ENCODE measurements at places on chromosomes 5 and 9. TPM values are rescaled to one million over a fixed set of nuclear protein-coding genes. Genes with fewer than 3 reads are reported as not detected.

GRCh38 chr9:34334337-34334824, 5.0 kb downstream of the NUDT2 start:
- no peak for DNase-seq

DNA sequence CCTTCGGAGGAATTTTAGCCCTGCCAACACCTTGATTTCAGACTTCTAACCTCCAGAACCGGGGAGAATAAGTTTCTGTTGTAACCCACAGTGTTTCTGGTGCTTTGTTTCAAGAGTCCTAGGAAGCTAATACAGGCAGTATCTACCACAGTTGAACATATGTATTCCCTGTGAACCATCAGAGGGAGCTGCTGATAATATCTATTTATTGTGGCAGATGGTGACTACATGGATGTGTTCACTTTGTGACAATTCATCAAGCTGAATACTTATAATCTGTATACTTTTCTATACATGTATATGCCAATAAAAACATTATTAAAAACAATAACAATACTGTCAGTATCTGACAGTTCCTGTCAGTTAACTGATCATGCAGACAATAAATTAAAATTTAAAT, 137.2 kb upstream of the GNA14 start:
- no peak for DNase-seq

GRCh38 chr5:15991586-15991985, 188.0 kb downstream of the MARCHF11 start:
- DNase-seq = no peak

- no peak for DNase-seq
Measured at GRCh38 chr9:92983984-92984589, 36.8 kb downstream of the FGD3 start.

GRCh38 chr5:74865804-74866595, at the start of gene FAM169A:
FAM169A (minus strand) TSS chr5:74866387; CDS start chr5:74841676, 24,711 bp downstream.
- DNase-seq = peak; percentile 71

DNA sequence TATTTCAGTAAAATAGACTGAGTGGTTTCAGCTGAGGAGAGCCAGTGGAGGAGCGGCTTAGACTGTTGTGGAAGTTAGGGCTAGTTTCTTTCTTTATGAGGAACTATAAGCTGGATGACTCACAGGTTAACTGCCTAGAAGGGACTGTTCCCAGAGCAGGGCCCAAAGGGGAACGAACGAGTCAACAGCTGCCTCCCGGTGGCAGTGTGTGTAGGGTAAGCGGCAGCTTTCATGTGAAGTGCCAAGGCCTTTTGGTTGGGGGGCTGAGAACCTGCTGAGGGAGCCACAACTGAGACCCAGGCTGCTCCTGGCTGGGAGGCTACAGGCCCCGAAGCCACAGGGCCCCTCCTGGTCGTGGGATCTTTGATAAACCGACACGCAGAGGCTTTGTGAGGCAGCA, 7.0 kb downstream of the SQSTM1 start:
- no peak for DNase-seq

GRCh38 chr9:92968081-92968480, 20.8 kb downstream of the FGD3 start:
- no peak for DNase-seq

DNA sequence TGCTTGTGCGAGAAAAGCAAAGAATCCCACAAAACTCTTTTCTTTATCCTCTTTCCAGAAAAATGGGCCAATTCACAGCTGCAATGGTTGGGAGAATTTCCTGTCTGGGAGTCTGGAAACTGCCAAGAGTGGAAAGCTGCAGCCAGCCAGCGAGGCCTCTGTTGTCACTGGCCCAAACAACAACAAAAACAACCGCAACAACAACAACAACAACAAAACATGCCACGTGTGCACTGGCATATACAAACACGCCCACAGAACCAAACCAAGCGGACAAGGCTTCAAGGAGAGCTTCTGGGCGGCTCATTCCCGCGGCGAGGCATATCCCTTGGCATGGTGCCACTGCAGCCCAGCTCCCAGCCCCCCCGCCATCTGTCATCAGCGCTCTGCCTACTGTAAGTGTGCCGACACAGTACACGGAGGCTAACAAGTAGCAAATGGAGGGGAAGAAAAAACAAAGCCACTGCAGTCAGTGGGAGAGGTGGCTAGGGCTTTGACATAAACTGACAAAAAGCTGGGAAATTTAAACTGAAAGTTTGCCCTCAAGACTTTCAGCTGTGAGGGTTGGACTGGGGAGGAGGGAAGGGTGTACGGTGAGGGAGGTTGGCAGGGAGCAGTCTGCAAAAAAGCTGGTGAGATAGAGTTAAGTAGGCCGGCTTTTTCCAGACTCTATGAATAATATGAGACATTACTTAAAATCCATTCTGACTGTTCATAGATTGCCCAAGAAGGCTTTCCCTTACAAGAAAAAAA, 165.0 kb upstream of the ZNF462 start:
- DNase-seq = peak; percentile 72

DNA sequence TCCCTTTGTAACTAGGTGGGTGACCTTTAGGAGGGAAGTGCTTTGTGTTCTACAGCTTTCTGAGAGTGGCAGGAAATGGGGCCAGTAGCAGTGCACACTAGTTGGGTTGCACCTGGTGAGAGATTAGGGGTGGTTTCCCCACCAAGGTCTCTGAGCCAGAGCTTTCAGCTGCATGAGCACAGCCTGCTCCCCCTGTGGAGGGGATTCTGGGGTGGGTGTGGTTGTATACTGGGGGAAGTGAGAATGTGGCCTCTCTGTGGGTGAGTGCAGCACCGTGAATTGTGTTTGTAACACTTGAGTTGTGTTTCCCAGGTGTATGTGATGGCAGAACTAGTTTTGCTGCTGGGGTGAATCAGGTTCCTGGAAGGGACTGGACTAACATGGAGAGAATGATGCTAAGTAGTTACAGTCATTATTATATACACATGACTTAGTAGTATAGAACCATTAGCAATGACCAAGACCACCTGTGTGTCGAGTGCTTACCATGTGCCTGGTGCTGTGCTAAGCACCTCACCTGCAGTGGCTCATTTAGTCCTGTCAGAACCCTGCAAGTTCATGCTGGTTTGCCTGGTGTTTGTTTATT, 11.8 kb upstream of the CXXC5 start:
- DNase-seq = no peak

DNA sequence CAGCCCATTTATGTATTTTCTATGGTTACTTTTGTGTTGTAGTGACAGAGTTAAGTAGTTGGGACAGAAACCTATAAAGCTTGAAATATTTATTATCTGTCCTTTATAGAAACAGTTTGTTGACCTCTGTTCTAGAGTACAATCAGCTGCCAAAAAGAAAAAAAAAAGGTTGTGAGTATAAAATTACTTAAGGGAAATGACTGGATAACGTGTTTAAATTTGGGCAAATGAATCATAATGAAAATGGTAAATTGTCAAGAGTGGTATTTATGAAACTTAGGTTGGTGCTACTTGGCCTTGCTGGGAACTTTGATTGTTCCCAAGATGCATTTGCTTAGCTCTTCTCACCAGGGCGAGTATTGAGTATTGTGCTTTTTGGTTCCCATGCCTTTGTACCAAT, 70.2 kb upstream of the IL6ST start:
- DNase-seq = no peak

DNA sequence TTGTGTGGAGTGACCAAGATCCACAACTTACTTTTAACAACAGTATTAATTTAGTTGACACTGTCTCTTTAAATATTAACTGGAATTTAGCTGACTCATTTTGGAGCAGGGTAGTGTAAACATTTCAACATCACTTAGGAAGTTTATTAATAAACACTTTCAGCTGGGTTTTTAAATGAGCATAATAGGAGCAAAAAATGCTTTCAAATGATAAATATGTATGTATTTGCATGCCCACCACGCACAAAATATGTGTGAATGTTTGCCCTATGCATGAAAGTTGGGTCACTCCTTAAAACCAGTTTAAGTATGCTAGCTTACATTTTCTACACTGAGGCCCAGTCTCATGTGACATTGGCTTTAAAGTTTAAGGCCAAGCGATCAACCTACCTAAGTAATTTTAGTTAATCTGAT, 2.9 kb downstream of the ZFAND5 start:
- DNase-seq = no peak

DNA sequence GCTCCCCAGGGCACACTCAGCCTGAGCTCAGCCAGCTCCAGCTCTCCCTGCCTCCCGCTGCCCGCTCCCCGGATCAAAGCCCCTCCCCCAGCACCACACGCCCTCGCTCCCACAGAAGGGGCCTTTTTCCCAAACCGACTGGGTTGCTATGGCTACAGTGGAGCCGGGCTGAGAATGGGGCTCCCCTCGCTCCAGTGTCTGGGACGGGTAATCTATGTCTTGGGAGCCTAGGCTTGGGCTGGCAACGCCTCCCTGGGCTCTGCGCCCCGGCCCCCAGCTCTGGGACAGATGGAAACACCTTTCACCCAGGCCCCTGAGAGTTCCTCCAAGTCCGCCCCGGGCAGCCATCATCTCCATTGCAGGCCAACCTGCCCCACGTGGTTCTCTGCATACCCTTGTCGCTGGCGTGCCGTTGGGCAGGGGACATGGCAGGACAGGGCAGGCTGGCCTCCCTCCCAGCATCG, 29.6 kb downstream of the NOTCH1 start:
- no peak for DNase-seq

- DNase-seq = no peak
Measured at GRCh38 chr5:127766676-127767335, 63.6 kb downstream of the CCDC192 start.

GRCh38 chr9:37382982-37383357, 39.5 kb upstream of the GRHPR start:
- DNase-seq = no peak

- DNase-seq = no peak
Measured at GRCh38 chr5:127358284-127358683, 67.7 kb downstream of the MEGF10 start.

DNA sequence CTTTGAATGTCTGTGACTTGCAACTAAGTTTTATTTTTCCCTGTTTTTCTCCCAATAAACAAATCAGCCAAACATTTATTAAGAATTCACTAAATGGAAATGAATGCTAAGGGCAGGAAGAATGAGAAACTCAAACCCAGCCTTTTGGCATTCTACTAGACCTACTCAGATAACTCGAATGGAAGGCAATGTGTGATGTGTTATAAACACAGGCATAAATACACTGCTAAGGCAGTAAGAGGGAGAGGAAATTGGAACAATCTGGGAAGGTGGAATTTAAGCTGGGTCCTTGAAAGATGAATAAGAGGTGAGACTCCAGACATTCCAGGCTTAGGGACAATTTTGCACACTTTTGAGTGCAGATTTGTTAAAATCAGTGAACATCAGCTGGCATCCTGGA, 34.7 kb downstream of the MARCHF3 start:
- DNase-seq = no peak

GRCh38 chr5:159630545-159630944, 285.7 kb upstream of the ADRA1B start:
- no peak for DNase-seq

DNA sequence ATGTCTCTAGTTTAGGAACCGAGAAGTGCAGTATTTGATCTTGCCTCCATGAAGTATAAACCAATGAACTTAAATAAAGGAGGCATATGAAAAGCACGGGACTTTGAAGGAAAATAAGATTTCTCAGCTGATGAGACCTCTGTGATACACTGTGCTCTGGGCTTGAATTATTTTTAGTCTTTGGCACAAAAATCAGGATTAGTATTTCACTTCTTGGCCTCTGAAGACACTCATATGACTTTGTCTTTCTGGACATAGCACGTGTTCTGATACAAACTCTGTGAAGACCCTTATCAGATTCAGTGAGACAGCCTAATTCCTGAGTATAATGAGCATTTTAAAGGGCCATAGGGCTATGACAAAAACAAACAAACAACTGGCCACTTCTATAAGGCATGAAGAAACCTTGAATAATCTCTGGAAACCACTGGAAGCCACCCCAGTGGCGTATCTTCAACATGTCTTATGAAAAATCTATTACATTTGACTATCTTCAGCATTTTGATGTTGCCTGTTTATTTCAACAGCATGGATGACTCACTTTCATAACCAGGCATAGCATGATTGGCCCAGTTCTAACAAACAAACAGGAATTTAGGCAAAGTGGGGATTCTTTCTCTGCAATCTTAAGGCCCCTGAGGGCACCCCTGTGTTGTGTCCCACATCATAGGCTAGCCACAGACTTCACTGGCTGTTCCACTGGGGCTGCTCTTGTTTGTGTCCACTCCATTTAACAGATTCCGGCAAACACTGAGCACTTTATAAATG, 90.3 kb upstream of the ZNF462 start:
- DNase-seq = no peak

- DNase-seq = no peak
Measured at GRCh38 chr9:89367281-89367680, 49.0 kb downstream of the SECISBP2 start.

GRCh38 chr5:173330338-173331206, 2.4 kb upstream of the STC2 start:
- no peak for DNase-seq

DNA sequence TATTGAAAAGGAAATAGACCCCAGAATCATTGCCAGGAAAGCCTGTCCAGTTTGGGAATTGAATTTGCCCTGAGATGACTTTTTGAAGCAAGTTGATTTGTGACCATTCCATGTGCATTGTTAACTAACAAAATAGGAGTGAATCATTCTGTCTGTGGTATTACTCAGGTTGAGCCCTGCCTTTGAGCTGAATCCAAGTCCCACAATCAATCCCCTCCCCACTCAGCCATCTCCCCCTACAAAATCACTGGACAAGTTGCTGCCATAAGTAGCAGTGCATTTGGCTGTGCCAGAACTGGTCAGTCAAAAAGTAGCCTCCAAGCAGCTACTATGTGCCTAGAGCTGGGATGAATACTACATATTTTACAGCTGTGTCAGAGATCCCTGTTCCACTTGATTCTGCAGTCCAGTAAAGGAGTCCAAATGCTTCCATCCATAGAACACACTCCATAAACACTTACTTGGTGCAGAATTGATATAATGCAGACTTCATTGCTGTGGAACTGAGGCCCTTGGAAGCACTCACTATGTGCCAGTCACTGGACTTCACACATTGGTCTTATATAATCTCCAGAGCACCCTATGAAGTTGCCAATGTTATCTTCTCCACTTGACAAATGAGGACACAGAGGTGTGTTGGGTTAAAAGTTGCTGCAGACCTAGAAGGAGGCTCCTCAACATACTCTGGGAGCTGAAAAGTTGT, 96.1 kb downstream of the ZNF462 start:
- DNase-seq = no peak

GRCh38 chr9:93955111-93955980, at the start of gene BARX1:
BARX1 (minus strand) TSS chr9:93955355; CDS start chr9:93955146, 209 bp downstream.
- no peak for DNase-seq

DNA sequence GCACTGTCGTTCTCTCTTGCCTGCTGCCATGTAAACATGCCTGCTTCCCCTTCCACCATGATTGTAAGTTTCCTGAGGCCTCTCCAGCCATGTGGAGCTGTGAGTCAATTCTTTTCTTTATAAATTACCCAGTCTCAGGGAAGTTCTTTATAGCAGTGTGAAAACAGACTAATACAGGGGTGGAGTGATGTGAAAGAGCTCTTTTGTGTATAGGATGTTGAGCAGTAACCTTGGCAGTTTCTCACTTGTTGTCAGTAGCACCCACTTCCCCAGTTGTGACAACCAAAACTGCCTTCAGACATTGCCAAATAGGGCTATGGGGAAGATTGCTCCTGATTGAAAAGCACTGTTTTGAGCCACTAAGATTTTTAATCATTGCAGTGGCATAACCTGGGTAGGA, 552.2 kb upstream of the ZNF462 start:
- no peak for DNase-seq

- DNase-seq = no peak
Measured at GRCh38 chr9:121937240-121937639, 155.9 kb downstream of the TTLL11 start.

ANKRD31 gene
- total RNA-seq = 1.4 TPM

BHMT2 gene
- total RNA-seq = not detected

IL5 gene
- not detected for total RNA-seq

SV2C gene
- total RNA-seq = 0.18 TPM

NDUFS4 gene
- 79.9 TPM for total RNA-seq

PCDHA9 gene
- total RNA-seq = 4.0 TPM

IL4 gene
- not detected for total RNA-seq

LNPEP gene
- total RNA-seq = 35.6 TPM

FRMD3 gene
- 0.40 TPM for total RNA-seq

RGS7BP gene
- total RNA-seq = 1.0 TPM
